ENCODE measurements at places on chromosomes 7 and 10. TPM values are rescaled to one million over a fixed set of nuclear protein-coding genes. Genes with fewer than 3 reads are reported as not detected.

ZFAND2A gene
- 69.9 TPM for polyA plus RNA-seq

MYH16 gene
- not detected for polyA plus RNA-seq

TMEM236 gene
- 0.10 TPM for polyA plus RNA-seq

FZD8 gene
- 1.9 TPM for polyA plus RNA-seq

GARIN1A gene
- 1.7 TPM for polyA plus RNA-seq

SAMD9 gene
- polyA plus RNA-seq, result not detected

NME8 gene
- polyA plus RNA-seq, result not detected

LMOD2 gene
- polyA plus RNA-seq, result not detected

PTPRZ1 gene
- polyA plus RNA-seq, result 11.8 TPM

TEX36 gene
- not detected for polyA plus RNA-seq

SPDYE6 gene
- not detected for polyA plus RNA-seq

CTTNBP2 gene
- polyA plus RNA-seq, result 53.5 TPM

DNAJC12 gene
- polyA plus RNA-seq, result 22.3 TPM

LBX1 gene
- not detected for polyA plus RNA-seq

SLC39A12 gene
- not detected for polyA plus RNA-seq

ASB4 gene
- 0.11 TPM for polyA plus RNA-seq

TMEM213 gene
- not detected for polyA plus RNA-seq

GPR15LG gene
- not detected for polyA plus RNA-seq

GRM3 gene
- polyA plus RNA-seq, result 15.9 TPM

DRGX gene
- polyA plus RNA-seq, result not detected

FZD1 gene
- polyA plus RNA-seq, result 2.9 TPM

HIP1 gene
- 13.3 TPM for polyA plus RNA-seq

HHEX gene
- polyA plus RNA-seq, result not detected

SMKR1 gene
- 3.4 TPM for polyA plus RNA-seq

GLI3 gene
- 0.48 TPM for polyA plus RNA-seq

HTR7 gene
- polyA plus RNA-seq, result 0.82 TPM

ANKMY2 gene
- 94.7 TPM for polyA plus RNA-seq

BAG3 gene
- polyA plus RNA-seq, result 0.61 TPM

PTER gene
- not detected for polyA plus RNA-seq

Data from neural cell (in vitro differentiated cells).